Activated gamma-delta T cell treated with Interleukin-2 at 50 U/mL for 16 hours (primary cell): ENCODE measurements at places on chromosomes 2 and 18.

- DNase-seq, result peak; percentile 63
Measured at GRCh38 chr2:26503231-26503880, 25.4 kb upstream of the OTOF start.

- no peak for DNase-seq
Measured at GRCh38 chr2:70679259-70679658, 88.7 kb downstream of the ADD2 start.

DNA sequence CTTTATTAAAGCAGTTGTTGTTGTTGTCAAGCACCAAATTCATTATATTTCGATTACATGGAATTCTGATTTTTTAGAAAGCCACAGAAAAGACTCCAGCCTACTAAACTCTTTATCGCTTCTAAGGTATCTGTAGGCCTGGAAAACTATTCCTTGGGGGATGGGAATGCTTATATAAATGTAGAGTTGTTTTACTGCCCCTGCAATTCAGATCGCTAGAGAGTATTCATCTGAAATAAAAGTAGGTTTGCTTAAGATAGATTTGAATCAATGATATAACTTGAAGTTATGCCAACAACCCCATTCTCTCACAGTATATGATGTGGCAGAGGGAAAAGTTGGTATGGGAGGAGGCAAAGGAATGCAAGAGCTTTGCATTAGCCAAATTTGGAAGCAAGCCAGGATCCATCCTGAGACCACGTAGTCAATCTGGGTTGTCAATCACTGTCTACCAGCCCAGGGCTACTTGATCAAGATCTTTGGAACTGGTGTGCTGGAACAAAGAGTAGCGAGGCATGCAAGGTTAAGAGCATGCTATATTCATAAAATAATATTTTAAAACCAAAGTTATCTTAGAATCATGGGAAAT, 95.9 kb downstream of the LYPD6B start:
- DNase-seq, result no peak

DNA sequence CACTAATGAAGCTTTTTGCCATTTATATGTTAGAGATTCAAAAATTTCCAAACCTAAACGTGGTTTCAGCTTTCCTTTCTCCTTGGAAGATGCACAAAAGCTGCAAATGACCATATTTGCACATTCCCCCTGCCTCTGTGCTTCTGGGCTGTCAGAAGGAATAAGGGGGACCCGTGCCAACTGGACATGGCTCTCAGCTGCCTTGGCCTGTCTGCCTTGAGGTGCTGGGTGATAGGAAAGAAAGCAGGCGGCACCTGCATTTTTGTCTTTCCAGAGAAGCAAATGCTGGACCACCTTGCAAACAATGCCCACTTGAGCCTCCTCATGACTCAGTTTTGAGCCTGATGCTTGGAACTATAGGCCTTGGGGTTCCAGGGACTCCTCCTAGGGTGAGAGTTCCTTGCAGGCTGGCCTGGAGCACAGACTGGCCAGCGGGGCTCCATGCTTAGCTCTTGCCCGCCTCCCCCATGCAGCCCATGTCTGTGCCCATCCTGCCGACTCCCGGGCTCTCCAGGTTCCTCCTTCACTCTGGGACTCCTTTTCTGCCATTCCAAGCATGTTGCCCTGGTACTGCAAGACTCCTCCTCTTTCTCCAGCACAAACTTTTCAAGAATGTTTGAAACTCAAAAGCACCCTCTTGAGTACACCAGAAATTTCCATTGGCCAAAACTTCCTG, 109.0 kb upstream of the EPAS1 start:
- DNase-seq, result no peak

GRCh38 chr18:24053211-24053610, 38.7 kb downstream of the TTC39C start:
- no peak for DNase-seq

DNA sequence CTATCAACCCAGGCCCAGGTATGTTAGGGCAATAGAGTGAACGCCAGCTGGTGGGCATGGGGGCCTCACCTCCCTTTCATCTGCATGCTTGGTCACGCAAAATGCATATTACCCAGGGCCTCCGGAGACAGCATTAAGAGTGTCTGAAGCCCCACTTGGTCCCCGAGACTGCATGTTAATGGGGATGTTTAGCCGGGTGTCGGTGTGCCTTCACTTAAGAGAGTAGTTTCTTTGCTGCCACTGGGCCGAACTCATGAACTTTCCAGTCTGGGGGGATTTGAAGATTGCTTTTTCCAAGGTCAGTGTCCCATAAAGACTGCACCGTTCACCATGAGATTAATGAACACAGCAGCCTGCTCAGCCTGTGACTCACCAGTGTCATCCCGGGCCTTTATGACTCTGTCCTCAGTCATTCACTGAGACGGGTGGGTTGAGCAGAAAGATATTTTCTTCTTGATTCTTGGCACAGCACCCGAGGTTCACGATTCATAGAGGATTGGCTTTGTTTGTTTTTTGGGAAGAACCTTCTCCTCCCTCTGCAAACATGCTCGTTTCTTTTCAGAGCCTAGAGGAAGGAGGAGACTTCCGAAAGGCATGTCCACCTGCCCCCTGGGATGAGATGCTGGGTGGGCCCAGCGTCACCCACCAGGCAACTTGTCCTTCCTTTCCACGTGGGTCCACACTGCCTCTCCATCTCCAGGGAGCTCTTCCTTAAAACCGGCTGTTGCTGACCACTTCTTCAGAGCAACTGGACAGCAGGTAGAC, 199.1 kb downstream of the GLI2 start:
- DNase-seq, result no peak

GRCh38 chr2:75135776-75136400, 63.4 kb downstream of the TACR1 start:
- no peak for DNase-seq

DNA sequence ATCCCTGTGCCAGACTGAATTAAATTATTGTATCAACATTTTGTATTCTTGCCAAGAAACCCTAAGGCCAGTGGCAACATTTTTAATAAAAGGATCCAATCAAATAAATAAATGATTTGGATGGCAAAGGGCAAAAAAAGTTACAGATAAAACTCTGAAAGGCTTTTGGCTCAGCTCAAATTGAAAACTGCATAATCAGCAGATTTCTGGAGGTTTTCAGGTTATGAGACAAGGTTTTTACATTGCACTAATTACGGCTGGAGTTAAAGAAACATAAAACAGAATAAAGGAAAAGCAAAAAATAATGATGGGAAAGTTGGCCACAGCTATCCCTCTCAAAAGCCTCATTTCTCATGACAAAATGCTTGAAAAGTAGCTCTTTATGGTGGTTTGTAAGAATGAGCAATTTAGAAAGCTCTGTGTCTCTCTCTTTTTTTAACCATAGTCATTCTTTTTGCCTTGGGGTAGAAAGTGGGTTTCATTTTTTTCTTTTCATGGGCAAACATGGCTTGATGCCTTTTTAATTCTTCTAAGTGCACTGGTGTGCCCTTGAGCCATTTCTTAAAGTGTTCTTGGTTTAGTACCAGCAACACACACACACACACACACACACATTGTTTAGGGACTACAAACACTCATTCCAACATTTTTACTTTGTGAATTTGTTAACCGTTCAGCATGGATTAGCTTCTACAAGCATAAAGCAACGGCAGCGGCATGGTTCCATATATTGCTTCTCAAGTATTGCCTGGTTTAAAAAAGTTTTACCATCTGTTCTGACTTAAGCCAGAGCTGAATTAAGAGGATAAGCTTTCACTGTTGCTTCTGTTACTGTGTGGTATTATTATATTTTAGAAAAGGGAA, 747.1 kb upstream of the FSHR start:
- DNase-seq, result no peak

DNA sequence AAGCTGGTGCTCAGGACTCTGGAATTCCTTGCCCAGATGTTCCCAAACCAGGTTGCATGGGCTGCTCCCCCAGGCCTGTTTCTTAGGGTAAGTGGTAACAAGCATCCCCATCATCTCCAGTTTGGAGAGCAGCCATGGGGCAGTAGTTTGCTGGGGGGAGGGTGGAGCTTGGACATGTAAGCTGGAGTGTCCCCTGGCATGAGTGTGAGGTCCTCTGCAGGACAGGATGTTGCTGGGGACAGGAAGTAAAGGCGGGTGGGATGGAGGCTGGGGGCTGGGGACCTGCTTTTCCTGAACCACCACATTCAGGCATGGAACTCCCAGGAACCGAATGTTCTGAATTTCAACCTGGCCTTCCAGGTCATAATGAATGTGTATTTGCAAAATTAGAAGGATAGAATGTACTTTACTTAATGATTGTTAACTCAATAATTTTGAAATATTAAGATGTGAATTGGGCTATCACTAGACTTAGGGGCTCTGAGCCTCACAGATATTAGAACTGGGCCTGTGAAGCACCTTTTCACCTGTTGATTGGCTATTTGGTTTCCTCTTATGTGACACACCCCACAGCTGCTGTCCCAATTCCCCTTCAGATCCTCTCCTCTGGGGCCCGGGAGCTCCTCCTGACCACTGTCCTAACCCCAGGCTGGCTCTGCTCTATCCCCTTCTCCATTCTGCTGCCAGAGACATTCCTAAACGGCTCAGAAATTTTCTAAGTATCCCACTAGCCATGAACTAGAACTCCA, 66.4 kb upstream of the EPAS1 start:
- DNase-seq, result no peak

- no peak for DNase-seq
Measured at GRCh38 chr2:35343135-35343534, 1012.4 kb upstream of the CRIM1 start.

GRCh38 chr2:235551965-235552364, 58.1 kb downstream of the AGAP1 start:
- no peak for DNase-seq

DNA sequence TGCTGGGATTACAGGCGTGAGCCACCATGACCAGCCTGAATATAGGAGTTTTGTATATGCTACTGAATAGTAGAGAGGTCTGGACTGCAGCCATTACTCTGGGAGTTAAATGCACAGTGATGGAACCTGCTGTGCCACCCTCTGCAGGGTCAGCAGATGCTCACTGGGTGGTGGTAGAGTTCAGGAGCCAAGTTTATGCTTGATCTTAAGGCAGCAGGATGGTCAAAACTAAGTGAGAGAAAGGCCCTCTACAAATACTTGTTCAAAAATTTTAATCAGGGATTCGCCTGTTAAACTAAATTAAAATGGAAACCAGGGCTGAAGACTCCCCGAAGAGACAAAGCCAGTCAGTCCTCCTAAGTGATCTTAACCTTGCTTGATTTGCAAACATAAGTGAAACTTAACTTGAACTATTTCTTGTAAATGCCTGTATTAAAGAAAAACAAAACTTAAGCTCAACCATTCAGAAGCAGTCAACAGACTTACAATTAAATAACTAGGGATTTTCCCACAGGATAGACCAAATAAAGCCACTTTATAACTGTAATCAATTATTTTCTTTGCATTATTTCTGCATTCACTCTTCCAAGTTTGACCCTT, 4.2 kb upstream of the WDFY1 start:
- no peak for DNase-seq

DNA sequence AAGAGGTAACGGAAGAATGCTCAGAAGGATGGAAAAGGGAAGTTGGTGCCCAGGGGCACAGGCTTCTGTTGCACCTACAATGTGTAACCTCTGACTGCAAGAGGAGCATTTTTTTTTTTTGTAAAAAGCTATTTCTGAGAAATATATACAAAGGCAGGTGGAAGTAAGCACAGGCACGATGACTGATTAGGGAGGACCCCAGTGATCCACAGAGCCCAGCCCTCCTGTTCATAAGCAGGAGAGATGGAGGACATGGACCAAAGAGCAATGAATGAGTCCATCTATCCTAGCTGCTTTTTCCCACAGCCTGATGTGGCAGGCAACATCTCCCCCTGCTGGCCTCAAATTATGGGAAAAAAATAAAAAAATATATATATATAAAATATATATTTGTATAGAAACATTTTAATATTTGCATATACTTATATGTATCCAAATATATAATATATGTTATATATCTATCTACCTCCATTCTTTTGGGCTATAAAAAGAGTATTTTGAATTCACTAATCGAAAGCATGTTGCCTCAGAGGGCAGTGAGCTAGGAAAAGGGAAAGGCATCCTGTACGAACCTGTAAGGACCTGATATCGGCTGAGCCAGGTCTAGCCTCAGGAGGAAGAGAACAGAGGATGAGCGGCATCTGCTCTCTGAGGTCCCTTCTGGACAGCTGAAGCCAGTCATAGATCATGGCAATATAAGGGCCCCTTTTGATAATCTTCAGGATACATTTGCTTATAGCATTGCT, 166.0 kb upstream of the STK17B start:
- no peak for DNase-seq

GRCh38 chr2:236161082-236161462, 7.1 kb downstream of the GBX2 start:
- DNase-seq, result no peak

DNA sequence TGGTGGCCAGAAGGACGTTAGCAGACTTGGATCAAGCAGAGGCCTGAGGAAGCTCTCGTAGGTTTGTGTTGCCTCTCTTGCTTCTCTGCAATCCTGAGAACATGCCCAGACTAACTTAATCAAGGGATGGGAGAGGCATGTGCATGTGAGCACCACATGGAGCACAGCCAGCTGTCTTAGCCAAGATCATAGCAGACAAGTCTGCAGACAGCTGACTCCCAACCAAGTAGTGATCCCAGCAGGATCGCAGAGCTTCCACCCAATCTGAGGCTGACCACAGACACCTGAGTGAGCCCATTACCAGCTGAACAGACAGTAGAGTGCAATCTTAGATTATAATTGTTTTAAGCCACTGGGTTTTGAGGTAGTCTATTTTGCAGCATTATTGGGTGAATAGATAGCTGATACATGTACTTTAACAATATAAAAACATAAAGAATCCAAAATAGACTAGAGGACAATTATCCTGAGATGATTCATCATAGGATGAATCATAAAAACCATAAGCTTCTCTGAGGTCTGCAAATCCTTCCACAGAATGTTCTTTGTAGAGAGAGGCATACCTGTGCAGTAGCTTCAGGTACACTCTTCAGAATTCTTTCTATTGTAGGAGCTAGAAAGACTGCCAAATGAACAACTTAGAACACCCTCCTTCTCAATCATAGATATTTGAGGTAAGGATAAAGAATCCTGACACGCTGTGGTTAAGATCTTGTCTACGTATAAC, 25.2 kb upstream of the FAM110C start:
- DNase-seq, result no peak

GRCh38 chr2:241551998-241552737, 6.4 kb upstream of the BOK start:
- no peak for DNase-seq

- no peak for DNase-seq
Measured at GRCh38 chr2:167961536-167962048, 285.8 kb downstream of the STK39 start.

GRCh38 chr2:18792226-18792629, 202.9 kb upstream of the NT5C1B start:
- no peak for DNase-seq
